ENCODE measurements at places on chromosomes 1 and 21. TPM values are rescaled to one million over a fixed set of nuclear protein-coding genes. Genes with fewer than 3 reads are reported as not detected.

GRCh38 chr1:17790383-17791054 lies 35.4 kb downstream of the ACTL8 start:
- no peak for DNase-seq

- no peak for DNase-seq
Measured at GRCh38 chr1:151058692-151059091, 730 bp downstream of the CDC42SE1 start.

GRCh38 chr21:35025206-35026152 lies 23.6 kb downstream of the RUNX1 start:
- no peak for DNase-seq

- no peak for DNase-seq
Measured at GRCh38 chr1:107220036-107220435, 79.2 kb downstream of the NTNG1 start.

GRCh38 chr1:92096317-92096716 lies 16.2 kb downstream of the BTBD8 start:
- DNase-seq, result no peak

DNA sequence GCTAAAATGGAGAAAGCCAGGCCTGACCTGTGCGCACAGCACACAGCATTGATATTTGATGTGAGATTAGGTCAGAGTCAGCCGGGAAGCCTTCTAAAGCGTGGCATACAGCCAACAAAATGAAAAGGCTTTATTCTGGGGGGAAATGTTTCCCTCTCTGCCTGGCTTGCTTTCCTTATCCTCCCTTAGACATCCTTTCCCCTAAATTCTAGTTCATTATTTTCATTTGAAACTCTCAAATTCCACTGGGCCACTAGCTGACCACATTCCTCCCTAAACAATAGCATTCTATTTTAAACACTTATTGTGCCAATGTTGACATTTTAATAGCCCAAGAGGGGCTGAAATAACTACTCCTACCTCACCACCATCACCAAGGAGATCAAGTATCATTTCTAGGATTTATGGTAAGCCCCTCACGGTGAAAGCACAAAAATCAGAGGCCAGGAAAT lies 49.4 kb downstream of the LEPR start:
- no peak for DNase-seq

AMPD1 gene
- not detected for total RNA-seq

NIBAN1 gene
- total RNA-seq, result 229 TPM

GRCh38 chr1:230773396-230774033 lies 26.3 kb downstream of the CAPN9 start:
- no peak for DNase-seq

GRCh38 chr1:211548321-211549091 lies 30.5 kb downstream of the SLC30A1 start:
- DNase-seq, result no peak

DNA sequence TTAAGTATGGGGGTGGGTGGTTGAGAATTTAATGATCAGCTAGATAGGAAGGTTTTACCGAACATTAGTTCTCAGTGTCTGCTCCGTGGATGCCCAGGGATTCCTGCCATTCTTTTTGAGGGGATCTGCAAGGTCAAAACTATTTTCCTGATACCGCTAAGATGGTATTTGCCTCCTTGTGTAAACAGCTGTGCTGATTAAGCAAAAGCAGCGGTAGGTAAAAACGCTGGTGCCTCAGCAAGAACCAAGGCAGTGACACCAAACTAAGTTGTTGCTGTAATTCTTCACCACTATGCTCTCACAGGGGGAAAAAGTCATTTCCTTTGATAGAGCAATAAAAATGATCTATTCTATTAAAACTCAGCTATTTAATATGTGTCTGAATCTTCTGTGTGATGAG lies 229.0 kb downstream of the FMN2 start:
- no peak for DNase-seq

DNA sequence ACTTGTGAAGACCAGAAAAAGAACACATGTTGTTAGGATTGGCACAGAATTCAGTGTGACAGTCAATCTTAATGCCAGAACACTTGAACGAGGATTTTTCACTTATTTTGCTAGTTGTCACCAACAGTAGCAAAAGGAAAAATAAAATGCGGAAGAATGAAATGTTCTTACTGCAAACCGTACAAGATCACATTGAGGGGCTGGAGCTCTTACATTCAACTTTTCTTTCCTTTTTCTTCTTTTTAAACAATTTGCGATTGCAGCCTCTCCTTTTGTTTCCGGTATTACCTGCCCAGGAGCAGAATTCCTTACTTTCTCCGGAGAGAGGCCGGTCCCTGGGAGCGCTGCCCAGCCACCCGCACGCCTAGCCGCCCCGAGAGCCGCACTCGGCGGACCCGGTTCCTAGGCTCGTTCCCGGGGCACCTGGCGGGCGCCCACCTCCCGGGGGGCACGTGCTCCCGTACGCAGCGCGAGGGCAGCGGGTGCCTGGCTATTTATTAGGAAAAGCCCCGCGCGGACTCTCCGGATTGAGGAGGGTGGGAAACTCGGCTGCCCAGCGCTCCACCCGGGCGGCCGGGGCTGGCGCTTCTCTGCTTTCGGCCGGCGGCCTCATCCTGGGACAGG lies 1.2 kb upstream of the CAMTA1 start:
- DNase-seq, result no peak

Data from aorta (tissue), 5 donors.